ENCODE measurements at places on chromosomes 2 and 18.

GRCh38 chr2:38698467-38699003 is 32.6 kb downstream of the GALM start:
- no peak for DNase-seq

DNA sequence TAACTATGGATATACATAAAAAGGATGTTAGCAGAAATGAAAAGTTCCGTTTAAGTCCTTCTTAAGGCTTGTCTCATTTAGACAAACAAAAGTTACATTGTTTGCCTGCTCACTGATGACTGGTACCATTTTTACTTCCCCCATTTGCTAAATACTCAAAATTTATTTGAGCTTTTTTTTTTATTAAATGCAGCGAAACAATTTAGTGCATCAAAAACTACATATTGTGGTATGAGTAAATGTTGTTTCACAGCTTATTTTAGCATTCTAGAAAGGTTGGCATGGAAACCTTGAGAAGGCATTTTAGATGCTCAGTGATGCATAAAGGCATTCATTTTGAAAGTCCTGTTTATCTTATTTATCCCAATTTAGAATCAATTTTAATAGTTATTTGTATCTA is 100.0 kb downstream of the MAP2 start:
- no peak for DNase-seq

GRCh38 chr18:50044402-50044801 is 150.5 kb downstream of the MYO5B start:
- DNase-seq = no peak

GRCh38 chr2:172207911-172208310 is 105.2 kb upstream of the DLX2 start:
- DNase-seq = no peak

DNA sequence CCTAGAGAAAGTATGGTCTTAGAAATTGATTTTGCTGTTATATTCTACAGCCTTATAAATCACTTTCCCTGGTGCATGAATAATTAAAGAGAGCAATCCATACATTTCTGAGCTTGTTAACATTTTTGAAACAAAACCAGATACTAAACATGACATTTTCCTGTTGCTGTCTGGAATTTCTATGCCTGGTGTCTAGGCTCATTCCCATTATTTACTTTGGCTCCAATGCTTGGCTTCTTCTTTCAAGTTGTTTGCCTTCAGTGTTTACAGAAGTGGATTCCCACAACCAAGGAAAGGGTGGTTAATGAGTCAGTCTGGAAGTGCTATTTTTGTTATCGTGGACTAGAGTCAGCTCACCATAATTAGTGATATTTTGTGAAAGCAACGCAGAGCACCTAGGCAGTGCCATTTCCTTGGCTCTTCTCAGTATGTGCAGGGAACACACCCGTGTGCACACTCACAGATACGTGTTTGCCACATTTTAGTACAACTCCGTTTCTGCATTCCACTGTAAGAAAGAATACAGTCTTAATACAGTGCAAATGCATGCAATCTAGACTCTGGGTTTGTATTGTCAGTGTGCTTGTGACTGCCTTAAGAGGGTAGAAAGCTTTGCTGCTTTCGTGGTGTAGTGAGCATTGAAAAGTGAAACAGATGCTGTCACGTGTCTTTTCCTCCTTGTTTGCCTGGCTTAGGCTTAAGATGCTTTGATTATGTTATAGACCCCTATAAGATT is 185.0 kb upstream of the RASGRP3 start:
- DNase-seq = no peak

GRCh38 chr2:31922542-31923408 is 88.0 kb downstream of the MEMO1 start:
- DNase-seq = no peak

DNA sequence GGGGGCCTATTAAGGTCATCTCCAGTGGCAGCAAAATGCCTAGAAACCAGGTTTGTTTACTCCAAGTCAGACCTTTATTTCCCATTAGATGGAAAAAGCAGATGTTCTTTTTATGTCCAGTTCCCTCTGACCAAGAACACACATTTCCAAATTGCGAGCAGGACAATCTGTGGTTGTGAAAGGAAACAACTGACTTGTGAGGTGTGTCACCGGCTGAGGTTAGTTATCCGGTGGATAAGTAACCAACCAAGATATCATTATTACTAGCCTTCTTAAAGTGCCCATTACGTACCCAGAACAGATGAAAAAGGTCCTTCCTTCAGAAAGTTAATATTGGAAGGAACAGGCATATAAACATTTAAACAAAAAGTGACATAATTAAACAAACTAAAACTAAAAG is 112.9 kb downstream of the THADA start:
- no peak for DNase-seq

DNA sequence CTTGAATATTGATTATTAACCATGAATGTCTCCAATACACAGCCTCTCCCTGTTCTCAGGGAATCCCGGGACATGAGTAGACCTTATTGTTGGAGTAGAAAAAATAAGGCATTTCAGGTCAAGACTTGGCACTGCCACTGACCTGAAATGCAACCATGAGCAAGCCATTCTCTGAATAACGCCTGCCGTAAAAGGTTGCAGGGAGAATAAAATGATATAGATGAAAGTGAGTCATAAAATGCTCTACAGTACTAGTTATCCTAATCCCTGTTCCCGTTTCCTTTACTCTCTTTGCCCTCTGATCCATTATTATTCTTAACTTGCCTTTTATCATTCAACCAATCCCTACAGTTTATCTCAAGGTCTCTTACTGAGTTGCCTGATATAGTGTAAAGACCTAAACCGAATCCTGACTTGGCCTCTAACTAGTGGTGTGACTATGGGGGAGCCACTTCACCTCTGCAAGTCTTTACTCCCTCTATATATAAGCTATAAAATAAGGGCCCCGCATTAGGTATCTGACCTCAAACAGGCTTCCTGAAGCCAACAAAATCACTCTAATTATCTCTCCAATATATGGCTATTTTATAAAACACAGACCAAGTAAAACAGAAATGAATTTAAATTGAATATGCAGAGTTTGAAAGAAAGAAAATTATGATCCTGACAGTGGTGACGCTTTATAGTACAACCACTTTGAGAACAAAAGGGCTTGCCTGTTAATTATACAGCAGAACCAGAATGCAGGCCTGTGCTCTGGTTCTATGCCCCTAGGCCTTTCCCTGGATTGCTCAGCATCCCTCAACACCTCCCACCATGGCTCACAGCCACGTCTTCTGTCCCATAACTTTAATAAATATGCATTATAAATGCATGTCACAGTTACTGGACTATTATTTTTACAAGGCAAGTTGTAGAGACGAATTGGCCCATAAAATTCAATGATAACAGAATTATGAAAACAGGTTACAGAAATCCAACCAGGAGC is 183.1 kb downstream of the STK39 start:
- DNase-seq = no peak

DNA sequence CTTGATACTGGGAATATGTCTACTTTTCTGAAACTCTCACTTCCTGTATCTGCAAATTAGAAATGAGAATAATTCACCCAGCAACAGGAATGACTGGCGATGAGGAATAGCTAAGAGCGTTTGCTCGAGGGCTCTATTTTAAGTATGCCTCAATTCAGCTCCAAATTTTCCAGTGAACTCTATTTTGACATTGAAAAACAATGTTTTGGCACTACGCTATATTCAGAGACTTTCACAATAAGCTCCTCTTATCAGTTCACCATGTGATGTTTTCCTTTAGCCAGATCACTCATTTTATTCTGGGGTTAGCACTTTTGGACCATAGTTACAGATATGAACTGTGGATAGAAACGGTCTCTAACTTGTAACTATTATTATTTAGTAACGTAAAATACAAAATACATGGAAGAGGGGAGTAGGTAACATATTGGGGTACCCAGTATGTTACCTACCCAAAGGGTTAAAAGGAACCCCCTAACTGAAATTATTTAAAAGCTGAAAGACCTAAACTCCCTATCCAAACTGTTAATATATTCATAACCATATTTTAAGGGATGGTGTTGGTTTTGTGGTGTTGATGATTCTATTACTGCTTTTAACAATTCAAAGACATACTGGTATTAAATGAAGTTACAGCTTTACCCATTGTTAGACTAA is 28.1 kb downstream of the SLC40A1 start:
- DNase-seq = no peak

DNA sequence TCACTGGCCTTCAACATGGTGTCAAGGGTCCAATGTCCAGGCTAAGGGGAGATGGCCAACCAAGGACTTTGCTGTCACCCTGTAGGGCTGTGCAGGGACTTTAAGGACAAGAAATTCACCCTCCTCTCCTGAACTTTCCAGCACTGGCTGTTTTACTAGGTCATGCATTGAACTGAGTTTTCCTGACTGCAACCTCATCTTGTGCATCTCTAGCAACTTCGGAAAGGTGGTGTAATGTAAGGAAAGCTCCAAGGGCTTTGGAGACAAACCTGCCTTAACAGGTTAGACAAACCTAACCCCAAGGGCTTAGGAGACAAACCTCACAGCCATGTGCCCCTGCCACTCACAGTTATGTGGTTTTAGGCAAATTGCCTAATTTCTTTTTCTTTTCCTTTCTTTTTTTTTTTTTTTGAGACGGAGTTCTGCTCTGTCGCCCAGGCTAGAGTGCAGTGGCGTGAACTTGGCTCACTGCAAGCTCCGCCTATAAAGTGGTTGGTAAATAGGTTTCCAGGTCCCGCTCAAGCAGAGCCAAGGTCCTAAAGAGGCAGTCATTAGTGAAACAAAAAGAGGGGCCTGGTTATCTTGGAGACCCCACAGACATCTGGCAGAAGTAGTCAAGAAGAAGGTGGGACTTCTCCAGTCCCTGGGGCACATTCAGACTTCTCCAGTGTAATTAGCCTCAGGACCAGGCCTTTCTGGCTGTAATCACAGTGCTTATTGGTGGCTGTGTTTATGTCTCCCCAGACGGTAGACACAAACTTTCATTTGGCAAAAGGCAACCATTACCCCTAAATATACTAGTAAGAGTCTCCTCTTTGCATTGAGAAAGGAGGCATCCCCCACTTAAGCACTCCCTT is 37.6 kb upstream of the PMAIP1 start:
- no peak for DNase-seq

DNA sequence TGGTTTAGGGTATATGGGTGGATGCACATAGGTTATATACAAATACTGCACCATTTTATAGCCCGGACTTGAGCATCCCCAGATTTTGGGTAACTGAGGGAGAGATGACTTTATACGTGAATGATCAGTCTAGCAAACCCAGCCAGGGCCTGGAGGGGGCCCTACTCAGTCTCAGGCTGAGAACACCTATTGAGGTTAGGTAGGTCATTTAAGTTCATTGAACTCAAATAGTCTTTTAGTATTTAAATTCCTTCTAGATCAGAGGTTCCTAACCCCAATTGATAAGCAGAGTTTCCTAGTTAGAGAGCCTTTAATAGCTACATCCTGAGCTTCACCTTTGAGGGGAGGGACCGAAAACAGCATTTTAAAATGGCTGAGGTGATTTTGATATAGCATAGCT is 487.0 kb downstream of the DCC start:
- DNase-seq = no peak

GRCh38 chr2:160125828-160126227 is 63.4 kb upstream of the PLA2R1 start:
- DNase-seq = no peak

DNA sequence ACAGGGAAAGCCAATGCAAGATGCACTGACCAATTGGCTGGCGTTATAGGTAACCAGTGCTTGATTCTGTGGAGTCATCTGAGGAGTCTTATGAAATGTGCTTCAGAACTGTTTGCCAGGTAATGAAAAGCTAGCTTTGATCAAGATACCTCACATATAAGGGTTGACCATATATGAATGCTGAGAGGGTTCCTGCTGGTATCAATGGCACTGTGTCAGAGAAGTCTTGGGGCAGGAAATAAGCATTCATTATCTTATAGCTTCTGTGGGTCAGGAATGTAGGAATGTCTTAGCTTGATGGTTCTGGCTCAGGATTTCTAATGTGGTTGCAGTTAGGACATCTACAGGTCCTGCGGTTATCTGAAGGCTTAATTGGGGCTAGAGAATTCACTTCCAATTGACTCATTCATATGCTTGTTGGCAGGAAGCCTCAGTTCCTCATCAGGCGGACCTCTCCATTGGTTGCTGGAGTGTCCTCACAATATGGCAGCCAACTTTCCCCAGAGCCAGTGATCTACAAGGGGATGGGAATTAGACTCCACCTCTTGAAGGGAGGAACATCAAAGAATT is 22.1 kb upstream of the TCF7L1 start:
- DNase-seq = no peak

GRCh38 chr2:193542762-193543161 is 1348.0 kb upstream of the TMEFF2 start:
- DNase-seq = no peak

- no peak for DNase-seq
Observed at GRCh38 chr2:207640661-207641060, 15.5 kb upstream of the METTL21A start.

DNA sequence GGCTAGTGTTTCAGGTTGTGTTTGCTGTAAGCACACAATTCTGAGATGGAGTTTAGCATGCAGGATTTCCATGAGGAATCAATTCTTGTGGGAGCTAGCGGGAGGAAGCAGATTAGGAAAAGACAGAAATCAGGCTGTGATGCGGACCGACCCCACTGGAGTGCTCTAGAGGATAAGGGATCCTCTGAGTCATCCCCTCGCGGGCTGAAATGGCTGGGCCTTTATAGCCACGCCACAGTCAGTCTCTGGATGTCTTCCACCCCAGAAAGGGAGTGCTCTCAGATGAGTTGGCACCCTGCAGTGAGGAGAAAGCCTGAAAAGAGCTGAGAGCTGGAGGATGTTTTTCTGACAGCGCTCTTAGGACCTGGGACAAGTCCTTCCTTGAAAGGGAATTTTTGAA is 102.4 kb downstream of the GALNT3 start:
- no peak for DNase-seq

GRCh38 chr2:182132605-182133004 is 147.0 kb downstream of the PPP1R1C start:
- no peak for DNase-seq

DNA sequence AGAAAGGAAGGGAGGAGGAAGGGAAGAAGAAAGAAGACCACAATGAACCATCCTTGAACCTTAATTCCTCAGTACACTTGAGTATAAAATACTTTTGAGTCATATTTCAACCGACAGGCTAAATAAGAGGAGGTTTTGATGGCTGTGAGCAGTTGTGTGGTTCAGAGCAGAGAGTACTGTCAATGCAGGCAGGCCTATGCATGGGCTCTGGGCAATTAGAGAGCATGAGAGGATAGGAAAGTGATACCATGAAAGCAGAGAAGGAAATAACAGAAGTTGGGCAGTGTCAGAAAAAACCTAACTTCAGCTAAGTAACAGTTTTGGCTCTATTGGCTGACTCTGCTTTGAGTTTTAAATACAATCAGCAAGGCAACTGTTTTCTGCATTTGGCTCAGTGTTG is 123.6 kb upstream of the STK17B start:
- no peak for DNase-seq

DNA sequence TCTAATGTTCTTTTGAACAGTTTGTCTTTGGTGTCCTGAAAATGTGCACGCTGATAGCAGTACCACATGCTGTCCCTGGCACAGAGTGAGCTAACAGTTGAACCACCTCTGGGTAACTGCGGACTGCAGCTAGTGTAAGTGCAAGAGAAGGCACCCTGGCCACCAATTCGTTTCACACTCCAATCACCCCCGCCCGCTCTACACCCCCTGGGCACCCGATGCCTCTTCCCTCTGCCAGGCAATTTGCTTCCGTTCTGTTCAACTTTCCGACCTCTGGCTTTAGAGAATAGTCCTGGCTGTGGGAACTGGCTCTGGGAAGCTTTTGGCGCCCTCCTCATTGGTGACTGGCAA is 1.4 kb downstream of the DOCK10 start:
- DNase-seq = no peak

GRCh38 chr18:13107074-13107473 is 111.5 kb upstream of the LDLRAD4 start:
- DNase-seq = no peak
